ENCODE measurements at places on chromosomes 3 and 15.

- no peaks in the 10 kb centered on the region for H3K27me3 ChIP-seq
- no peak overlapping the region for H3K27ac ChIP-seq
- H3K36me3 ChIP-seq: no peaks in the 10 kb centered on the region
- H3K4me1 ChIP-seq: peaks cover 65% of the 10 kb centered on the region
- DNase-seq: no peak
Measured at GRCh38 chr15:41968701-41969100, 3.7 kb downstream of the EHD4 start.

- H3K27me3 ChIP-seq: no peaks in the 10 kb centered on the region
- no peaks in the 10 kb centered on the region for H3K4me1 ChIP-seq
- no peak for DNase-seq
- H3K4me3 ChIP-seq: no peak overlapping the region
- H3K36me3 ChIP-seq: no peaks in the 10 kb centered on the region
Measured at GRCh38 chr3:21466476-21466875, 284.5 kb downstream of the ZNF385D start.

DNA sequence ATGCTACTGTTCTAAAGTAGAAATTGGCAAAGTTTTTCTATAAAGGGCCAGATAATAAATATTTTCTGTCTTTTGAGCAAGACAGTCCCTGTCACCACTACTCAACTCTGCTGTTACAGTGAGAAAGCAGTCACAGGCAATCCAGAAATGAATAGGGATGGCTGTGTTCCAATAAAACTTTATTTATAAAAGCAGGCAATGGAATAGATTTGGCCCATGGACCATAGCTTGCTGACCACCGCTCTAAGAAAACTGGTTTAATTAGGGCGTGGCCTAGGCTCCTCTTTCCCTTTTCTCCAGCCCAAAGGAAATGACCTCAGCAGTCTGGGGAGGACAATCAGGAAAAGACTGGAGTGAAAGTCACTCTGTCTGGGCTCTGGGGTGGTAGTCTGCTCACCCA is 183.8 kb downstream of the MEGF11 start:
- peaks cover 3% of the 10 kb centered on the region for H3K27me3 ChIP-seq
- H3K4me1 ChIP-seq: no peaks in the 10 kb centered on the region
- H3K27ac ChIP-seq: no peak overlapping the region
- H3K4me3 ChIP-seq: no peak overlapping the region

DNA sequence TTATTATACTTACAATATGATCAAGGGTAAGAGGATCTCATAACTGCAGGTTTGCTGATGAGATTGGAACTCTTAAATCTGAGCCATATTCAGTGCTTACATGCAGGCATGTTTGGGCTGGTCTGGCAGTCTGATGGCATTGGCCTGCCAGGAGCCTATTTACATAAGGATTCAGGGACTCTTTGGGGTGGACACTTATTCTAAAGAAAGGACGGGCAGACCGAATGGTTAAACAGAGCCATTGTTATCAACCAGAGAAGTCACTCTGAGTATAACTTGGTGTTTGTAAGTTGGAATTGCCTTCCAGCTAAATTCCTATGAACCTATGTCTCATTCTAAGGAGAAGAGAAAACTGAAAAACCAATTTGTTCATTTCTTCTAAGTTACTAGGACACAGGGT is 932.8 kb downstream of the IGSF11 start:
- no peaks in the 10 kb centered on the region for H3K27me3 ChIP-seq
- no peaks in the 10 kb centered on the region for H3K4me1 ChIP-seq
- H3K27ac ChIP-seq: no peak overlapping the region
- DNase-seq: no peak
- H3K4me3 ChIP-seq: no peak overlapping the region

- no peaks in the 10 kb centered on the region for H3K27me3 ChIP-seq
- no peak overlapping the region for H3K4me3 ChIP-seq
- no peak for DNase-seq
- H3K27ac ChIP-seq: no peak overlapping the region
- H3K36me3 ChIP-seq: no peaks in the 10 kb centered on the region
- H3K4me1 ChIP-seq: no peaks in the 10 kb centered on the region
Measured at GRCh38 chr15:62324382-62324781, 159.3 kb upstream of the C2CD4B start.

DNA sequence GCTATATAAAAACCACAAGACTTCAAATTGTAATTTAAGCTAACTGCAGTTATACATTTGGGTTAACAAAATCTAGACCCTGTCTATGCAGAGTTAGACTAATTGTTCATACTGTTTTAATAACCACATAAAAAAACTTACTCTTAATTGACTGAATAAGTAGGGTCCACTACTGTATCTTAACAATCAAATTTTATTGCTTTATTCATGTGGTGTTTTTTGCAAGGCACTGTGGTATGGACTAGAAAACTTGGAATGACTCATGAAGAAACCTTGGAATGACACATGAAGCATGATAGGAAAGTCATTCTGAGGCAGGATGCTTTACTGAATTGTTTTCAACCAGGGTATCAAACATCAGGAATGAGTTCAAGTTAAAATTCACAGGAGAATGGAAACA is 2.3 kb downstream of the SERP1 start:
- H3K4me3 ChIP-seq: no peak overlapping the region
- no peaks in the 10 kb centered on the region for H3K27me3 ChIP-seq
- DNase-seq: no peak
- peaks cover 11% of the 10 kb centered on the region for H3K4me1 ChIP-seq

- H3K36me3 ChIP-seq: no peaks in the 10 kb centered on the region
- no peak overlapping the region for H3K27ac ChIP-seq
- DNase-seq: no peak
- H3K4me3 ChIP-seq: no peak overlapping the region
- H3K4me1 ChIP-seq: no peaks in the 10 kb centered on the region
Measured at GRCh38 chr3:7800006-7800780, 701.4 kb upstream of the LMCD1 start.

GRCh38 chr15:59300618-59301139 is 72.0 kb downstream of the MYO1E start:
- H3K4me3 ChIP-seq: peak overlapping the region; percentile 27
- H3K4me1 ChIP-seq: peaks cover 84% of the 10 kb centered on the region
- DNase-seq: no peak
- no peaks in the 10 kb centered on the region for H3K36me3 ChIP-seq
- H3K27me3 ChIP-seq: no peaks in the 10 kb centered on the region

DNA sequence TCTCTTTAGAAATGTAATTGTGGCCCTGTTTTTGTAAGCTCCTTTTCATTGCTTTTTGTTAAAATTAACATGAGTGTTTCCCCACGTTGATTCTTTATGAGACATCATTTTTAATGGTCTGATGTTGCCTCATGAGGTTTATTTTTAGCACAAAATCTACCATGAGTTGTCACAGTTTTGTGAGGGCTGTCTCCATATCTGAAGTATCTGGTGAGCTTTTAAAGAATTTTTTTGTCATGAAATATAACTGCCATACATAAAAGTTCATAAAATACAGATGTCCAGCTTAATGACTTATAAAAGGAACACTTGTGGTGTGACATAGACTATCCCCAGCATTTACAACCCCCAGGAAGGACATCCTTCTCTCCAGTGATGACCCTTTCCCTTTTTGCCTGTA is 34.3 kb upstream of the CEMIP start:
- DNase-seq: no peak
- no peaks in the 10 kb centered on the region for H3K36me3 ChIP-seq
- no peaks in the 10 kb centered on the region for H3K27me3 ChIP-seq

- DNase-seq: peak; percentile 54
- no peaks in the 10 kb centered on the region for H3K36me3 ChIP-seq
- H3K4me1 ChIP-seq: peaks cover 65% of the 10 kb centered on the region
- H3K27me3 ChIP-seq: no peaks in the 10 kb centered on the region
- no peak overlapping the region for H3K27ac ChIP-seq
Measured at GRCh38 chr15:64048781-64049460, 2.6 kb upstream of the DAPK2 start.

GRCh38 chr3:189947068-189947467 is 173.6 kb downstream of the P3H2 start:
- no peaks in the 10 kb centered on the region for H3K4me1 ChIP-seq
- no peaks in the 10 kb centered on the region for H3K36me3 ChIP-seq
- H3K27ac ChIP-seq: no peak overlapping the region
- no peak for DNase-seq
- no peaks in the 10 kb centered on the region for H3K27me3 ChIP-seq

DNA sequence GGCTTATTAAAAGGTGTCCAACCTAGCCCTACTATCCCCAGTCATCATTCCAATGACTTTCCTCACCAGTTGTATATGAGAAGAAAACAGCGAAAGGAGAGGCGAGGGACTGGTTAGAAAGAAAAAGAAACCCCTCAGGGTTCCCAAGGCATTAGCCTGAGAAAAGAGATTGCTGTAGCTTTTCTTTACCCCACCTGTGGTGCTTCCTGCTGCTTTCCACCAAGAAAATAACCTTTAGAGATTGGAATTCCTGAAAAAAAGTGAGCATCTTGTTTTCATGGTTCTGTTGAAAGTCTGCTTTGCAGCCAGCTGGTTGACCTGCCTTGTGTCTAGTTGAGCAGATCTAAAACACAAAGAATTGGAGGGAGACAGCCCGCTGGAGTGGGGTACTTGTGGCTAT is 196.4 kb downstream of the CADPS start:
- no peaks in the 10 kb centered on the region for H3K36me3 ChIP-seq
- DNase-seq: no peak
- H3K27ac ChIP-seq: no peak overlapping the region
- no peak overlapping the region for H3K4me3 ChIP-seq
- no peaks in the 10 kb centered on the region for H3K27me3 ChIP-seq

GRCh38 chr3:52149021-52149420 is 5.2 kb downstream of the POC1A start:
- no peaks in the 10 kb centered on the region for H3K36me3 ChIP-seq
- H3K4me3 ChIP-seq: no peak overlapping the region
- H3K27me3 ChIP-seq: no peaks in the 10 kb centered on the region
- no peak overlapping the region for H3K27ac ChIP-seq

GRCh38 chr15:73994912-73995622 is 551 bp downstream of the PML start:
- DNase-seq: peak; percentile 49
- no peaks in the 10 kb centered on the region for H3K27me3 ChIP-seq
- peaks cover 18% of the 10 kb centered on the region for H3K36me3 ChIP-seq
- peaks cover 75% of the 10 kb centered on the region for H3K4me1 ChIP-seq
- H3K27ac ChIP-seq: peak overlapping the region; percentile 82

- no peak for DNase-seq
- H3K4me3 ChIP-seq: no peak overlapping the region
- H3K36me3 ChIP-seq: no peaks in the 10 kb centered on the region
- no peaks in the 10 kb centered on the region for H3K27me3 ChIP-seq
Measured at GRCh38 chr3:172179680-172180399, 140.5 kb downstream of the FNDC3B start.

DNA sequence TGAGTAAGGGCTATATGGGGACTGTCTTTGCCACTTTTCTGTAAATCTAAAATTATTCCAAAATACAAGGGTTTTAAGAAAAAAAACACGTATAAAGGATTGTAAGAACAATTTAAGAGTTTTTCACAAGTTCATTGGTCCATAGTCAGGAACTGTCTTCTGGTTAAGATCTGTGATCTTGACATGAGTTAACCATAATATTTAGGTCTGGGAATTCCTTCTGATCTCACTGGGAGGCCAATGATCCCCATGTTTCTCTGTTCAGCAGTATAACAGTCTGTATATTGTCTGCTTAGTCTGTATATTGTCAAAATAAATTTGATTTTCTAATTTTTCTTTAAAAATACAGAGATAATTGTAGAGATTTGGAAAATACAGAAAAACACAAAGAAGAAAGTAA is 848 bp upstream of the RHCG start:
- H3K36me3 ChIP-seq: no peaks in the 10 kb centered on the region
- no peak overlapping the region for H3K4me3 ChIP-seq
- H3K27ac ChIP-seq: no peak overlapping the region
- DNase-seq: no peak

- H3K27me3 ChIP-seq: no peaks in the 10 kb centered on the region
- peak overlapping the region; percentile 45 for H3K27ac ChIP-seq
- DNase-seq: no peak
Measured at GRCh38 chr15:40575113-40575512, 6.0 kb downstream of the RPUSD2 start.

DNA sequence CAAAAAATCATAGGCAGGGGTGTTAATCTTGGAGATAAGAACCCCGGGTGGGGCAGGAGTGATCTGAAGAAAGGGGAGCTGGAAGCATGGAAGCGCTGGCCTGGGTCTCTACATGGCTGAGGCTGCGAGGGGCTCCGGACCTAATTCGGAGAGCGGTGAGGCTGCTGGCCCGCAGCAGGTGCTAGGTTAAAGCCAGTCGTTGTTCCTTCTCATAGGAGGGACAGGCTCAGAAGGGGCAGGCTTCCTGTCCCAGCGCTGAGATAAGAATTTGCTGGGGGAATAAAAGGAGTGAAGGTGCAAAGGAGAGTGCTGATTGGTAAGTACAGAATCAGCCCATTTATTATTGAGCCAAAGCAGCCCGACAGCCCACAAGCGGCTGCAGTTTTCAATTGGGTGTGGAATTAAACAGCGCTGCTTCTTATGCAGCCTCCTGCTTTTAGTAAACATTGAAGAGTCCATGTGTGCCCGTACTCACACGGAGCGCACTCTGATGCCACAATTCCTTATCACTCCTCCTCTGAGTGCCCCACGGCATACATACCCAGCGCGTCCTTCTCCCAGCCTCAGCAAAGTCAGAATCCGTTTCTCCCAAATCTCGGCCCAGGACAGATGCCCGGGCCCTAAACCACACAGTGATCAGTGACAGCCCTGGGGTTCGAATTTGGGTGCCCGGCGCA is 17.1 kb downstream of the CHST13 start:
- no peak overlapping the region for H3K27ac ChIP-seq
- no peak overlapping the region for H3K4me3 ChIP-seq
- H3K27me3 ChIP-seq: no peaks in the 10 kb centered on the region
- no peak for DNase-seq
- no peaks in the 10 kb centered on the region for H3K36me3 ChIP-seq
- H3K4me1 ChIP-seq: peaks cover 6% of the 10 kb centered on the region

GRCh38 chr3:129892486-129892856 is 1.0 kb downstream of the TMCC1 start:
- peak overlapping the region; percentile 89 for H3K4me3 ChIP-seq
- H3K27ac ChIP-seq: peak overlapping the region; percentile 87
- peaks cover 34% of the 10 kb centered on the region for H3K4me1 ChIP-seq
- no peaks in the 10 kb centered on the region for H3K27me3 ChIP-seq
- DNase-seq: no peak
- H3K36me3 ChIP-seq: no peaks in the 10 kb centered on the region

GRCh38 chr3:196203846-196204245 is 7.4 kb downstream of the ZDHHC19 start:
- DNase-seq: peak; percentile 69
- peak overlapping the region; percentile 50 for H3K27ac ChIP-seq
- H3K27me3 ChIP-seq: no peaks in the 10 kb centered on the region

DNA sequence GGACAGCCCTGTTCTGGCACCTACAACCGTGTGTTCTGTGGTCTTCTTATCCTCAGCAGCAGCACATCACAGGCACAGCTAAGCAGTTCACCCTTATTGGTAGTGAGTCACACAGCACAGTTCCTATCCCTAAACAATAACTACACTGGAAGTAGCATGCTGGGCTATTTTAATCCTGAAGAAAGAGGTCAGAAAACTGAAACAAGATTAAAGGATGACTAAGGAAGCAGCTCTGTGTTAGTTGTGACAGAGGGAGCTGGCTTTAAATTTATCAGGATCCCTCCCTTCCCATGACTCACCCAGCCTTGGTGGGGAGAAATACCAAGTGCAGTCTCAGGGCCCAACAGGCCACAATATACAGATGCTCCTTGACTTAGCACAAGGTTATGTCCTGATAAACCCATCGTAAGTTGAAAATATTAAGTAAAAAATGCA is 144.3 kb downstream of the ERC2 start:
- H3K4me1 ChIP-seq: peaks cover 28% of the 10 kb centered on the region
- H3K36me3 ChIP-seq: no peaks in the 10 kb centered on the region
- H3K4me3 ChIP-seq: no peak overlapping the region

- H3K36me3 ChIP-seq: no peaks in the 10 kb centered on the region
- no peaks in the 10 kb centered on the region for H3K4me1 ChIP-seq
- no peak for DNase-seq
Measured at GRCh38 chr3:72318504-72319193, 529.6 kb downstream of the SHQ1 start.

Measured in B cell (primary cell).